ENCODE measurements at places on chromosomes 13 and 19. TPM values are rescaled to one million over a fixed set of nuclear protein-coding genes. Genes with fewer than 3 reads are reported as not detected.

Gene CYP4F12
- not detected for total RNA-seq

Gene SIGLECL1
- total RNA-seq, result not detected

Gene CHAMP1
- 26.3 TPM for total RNA-seq

Gene GAPDHS
- not detected for total RNA-seq

Gene IL12RB1
- total RNA-seq, result 1.0 TPM

Gene CFAP97D2
- not detected for total RNA-seq

Gene NLRP5
- not detected for total RNA-seq

Gene LCP1
- 370 TPM for total RNA-seq

Gene LRG1
- not detected for total RNA-seq

Gene MYO16
- total RNA-seq, result not detected

Gene F2RL3
- not detected for total RNA-seq

Gene RPS5
- total RNA-seq, result 4,090 TPM
